Activated naive CD4-positive, alpha-beta T cell (primary cell): ENCODE measurements at places on chromosomes 5 and 9.

DNA sequence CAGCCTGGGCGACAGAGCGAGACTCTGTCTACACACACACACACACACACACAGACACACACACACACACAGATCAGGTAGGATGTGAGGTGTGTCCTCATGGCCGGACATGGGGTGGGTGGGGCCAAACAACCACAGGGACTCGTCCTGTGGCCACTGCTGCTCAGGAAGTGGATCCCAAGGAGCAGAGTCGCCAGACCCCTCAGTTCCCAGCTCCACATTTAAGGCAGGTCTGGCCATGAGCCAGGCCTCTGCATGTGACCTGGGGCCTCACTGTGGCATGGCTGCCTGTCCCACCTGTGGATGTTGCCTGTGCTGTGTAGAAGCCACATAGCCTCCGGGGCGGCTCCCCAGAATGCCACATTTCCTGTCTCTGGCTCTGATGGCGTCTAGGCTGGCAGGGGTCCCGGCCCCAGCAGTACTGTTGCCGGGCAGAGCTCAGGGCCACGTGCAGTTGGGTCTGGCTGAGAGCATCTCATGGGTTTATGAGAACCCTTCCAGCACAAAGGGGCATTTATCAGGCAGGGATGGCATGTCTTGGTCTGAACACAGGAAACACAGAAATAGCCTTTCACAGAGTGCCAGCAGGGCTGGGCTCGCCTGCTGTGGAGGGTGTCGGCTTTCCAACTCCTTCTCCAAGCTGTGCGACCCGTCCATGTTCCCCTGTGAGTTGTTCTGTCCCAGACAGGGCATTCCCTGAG lies 9.9 kb upstream of the NINJ1 start:
- no peak for DNase-seq

GRCh38 chr5:61790678-61791077 lies 458.6 kb downstream of the ZSWIM6 start:
- DNase-seq = no peak

- DNase-seq = no peak
Observed at GRCh38 chr9:123049589-123050222, 16.2 kb downstream of the GPR21 start.

DNA sequence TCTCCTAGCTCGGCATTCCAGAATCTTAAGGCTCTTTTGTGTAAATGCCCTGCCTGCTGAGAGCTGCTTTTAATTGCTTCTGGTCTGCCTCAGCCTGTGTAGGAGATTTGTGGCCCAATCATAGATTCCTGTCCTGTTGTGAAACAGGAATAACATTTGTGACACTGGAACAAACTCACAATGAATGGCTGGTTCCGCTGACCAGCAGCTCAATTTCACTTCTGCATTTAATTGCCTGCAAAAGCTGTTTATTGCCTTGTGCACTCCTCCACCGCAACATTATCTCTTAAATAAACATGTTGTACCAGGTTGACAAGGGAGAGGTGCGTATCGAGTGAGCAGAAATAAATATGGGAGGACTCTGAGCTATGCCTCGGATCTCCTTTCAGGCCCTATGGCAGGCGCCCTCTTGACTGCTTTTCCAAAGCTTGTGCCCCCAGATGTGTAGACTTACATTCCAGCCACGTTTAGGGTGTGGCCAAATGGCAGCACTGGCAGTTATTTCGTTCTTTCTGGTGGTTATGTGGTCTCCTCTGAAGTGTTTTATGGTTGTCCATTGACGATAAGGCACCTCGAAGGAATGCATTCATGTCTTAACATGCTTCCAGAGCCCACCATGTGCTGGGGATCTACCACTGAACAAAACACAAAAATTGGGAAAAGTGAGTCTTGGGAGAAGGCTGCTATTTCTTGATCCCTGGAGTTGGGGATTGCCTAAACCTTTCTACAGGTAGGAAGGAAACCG lies 58.1 kb downstream of the DMRT1 start:
- DNase-seq = no peak

GRCh38 chr5:167872791-167873190 lies 418.7 kb upstream of the WWC1 start:
- DNase-seq = no peak

DNA sequence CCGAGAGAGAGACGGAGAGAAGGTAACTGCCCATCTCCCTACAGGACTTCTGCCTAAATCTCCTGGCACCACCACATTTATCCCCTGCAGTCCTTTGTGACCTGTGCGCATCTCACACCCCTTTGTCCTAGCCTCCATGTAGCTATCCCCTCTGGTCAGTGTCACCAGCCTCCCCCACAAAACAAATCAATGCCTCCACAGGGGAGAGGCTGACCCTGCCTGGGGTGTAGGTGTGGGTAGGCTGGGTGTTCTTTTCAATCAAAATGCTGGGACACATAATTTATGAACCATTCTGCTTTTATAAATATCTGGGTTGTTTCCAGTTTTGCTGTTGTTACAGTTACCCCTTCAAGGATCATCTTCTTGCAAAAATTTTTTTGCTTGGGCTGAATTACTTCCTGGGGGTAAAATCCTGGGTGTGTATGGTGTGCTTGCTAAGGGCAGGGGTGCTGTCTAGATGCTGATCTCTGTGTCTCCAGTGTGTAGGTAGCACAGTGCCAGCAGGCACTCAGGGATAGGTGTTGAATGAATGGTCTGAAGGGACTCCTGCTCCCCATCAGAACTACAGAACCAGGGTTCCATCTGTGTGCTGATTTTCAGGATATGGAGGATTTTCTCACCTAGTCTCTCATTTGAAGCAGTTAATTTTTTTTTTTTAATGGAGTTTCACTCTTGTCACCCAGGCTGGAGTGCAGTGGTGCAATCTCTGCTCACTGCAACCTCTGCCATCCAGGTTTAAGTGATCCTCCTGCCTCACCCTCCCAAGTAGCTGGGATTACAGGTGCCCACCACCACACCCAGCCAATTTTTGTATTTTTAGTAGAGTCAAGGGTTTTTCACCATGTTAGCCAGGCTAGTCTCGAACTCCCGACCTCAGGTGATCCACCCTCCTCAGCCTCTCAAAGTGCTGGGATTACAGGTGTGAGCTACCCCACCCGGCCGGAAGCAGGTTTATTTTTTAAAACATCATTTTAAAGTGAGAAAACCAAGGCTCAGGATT lies at the start of gene GARIN3:
TSS of gene GARIN3 (minus strand) at position 51 of the 1,000 bp plus-strand sequence. CDS start 96 bp downstream, outside the sequence.
- DNase-seq = no peak

- DNase-seq = no peak
Observed at GRCh38 chr9:9924376-9924775, 688.4 kb downstream of the PTPRD start.

DNA sequence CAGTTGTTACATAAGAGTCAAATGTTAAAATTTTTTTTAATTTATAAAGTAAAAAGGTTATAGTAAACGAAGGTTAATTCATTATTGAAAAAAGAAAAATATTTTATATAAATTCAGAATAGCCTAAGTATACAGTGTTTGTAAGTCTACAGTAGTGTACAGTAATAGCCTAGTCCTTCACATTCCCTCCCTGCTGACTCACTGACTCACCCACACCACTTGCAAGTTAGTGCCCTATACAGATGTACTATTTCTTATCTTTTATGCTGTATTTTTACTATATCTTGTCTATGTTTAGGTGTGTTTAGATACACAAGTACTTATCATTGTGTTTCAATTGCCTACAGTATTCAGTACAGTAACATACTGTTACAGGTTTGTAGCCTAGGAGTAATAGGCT lies 57.6 kb downstream of the MAMDC2 start:
- no peak for DNase-seq

GRCh38 chr9:36966371-36967097 lies 67.5 kb downstream of the PAX5 start:
- DNase-seq = no peak

DNA sequence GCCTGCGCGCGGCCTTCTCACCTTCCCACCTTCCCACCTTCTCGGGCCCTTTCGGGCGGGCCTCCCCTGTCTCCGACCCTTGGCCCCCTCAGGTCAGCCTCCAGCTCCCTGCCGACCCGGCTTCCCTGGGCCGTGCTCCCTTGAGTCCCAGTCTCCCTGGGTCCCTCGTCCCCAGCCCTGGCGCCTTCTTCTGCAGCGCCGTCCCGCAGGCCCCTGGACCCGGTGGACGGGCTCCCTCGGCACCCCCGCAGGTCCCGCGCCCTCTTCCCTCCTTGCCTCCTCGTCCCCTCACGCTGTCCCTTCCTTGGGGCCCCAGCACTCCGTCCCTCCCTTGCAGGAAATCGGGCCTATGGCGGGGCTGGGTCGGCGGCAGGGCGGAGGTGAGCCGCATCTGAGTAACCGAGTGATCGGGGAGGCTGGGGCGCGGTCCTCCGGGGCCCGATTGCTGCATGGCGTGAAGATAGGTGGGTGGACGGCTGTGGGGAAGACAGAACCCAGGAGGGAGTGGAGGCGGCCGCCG lies 7.6 kb downstream of the ARPC5L start:
- peak; percentile 41 for DNase-seq

GRCh38 chr9:136392538-136393449 lies 7.2 kb downstream of the SNAPC4 start:
- DNase-seq = no peak

DNA sequence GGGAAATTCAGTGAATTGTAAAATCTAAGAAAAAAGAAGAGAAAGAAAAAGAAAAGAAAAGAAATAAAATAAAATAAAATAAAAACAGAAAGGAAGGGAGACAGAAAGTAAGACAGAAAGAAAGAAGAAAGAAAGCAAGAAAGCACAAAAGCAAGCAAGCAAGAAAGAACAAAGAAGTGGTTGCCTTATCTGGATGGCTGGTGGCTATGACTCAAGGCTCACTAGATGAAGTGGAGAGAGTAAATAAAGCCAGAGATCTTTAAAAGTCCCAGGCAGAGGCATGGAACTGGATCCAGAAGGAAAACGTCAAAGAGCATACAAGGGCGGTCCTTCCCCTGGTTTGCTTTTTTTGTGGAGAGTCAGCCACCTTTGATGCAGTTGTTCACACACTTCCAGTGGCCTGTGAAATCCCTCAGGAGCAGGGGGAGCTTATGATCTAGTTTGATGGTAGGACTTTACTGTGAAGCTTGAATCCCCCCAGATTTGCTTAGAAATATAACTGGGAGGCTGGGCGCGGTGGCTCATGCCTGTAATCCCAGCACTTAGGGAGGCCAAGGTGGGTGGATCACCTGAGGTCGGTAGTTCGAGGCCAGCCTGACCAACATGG lies 176.7 kb upstream of the HMHB1 start:
- no peak for DNase-seq

DNA sequence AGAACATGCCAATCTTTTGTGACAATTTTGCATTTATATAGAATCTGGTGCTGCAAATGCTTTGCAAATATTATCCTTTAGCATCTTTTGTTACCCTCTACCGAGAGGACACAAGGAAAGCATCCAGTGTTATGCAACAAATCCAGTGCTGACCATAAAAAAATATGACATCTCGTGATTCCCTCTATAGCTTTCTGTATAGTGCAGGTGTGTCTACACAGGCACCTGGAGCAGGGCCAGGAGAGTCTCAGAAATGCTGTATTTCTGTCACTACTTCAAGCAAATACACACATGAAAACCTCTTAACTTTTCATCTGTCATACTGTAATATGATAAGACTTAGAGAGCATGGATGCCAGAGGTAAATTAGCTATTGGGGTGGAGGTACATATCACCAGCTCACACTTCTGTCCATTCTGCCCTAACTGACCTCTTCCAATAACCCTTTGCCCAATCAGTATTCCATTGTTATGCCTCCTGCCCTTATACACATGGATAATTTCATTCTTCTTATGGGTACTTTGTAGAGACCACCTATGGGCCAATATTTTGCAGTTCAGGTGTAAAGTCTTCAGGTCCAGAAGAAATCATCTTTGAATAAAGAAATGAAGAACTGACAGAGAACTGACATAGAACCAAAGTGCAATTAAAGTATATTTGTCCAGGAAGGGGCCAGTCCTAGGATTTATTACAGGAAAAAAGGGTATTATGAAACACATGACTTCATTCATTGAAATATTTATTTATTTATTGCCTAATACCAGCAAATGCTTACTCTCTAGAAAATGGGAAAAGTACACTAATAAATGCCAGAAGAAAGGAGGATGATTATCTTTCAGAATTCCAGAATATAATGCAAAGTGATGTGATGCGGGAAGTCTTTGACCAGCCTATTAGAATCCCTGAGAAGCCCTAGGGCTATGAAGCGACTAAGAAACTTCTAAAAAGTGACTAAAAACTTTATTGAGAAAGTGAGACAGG lies 106.5 kb downstream of the EPB41L4A start:
- DNase-seq = no peak

DNA sequence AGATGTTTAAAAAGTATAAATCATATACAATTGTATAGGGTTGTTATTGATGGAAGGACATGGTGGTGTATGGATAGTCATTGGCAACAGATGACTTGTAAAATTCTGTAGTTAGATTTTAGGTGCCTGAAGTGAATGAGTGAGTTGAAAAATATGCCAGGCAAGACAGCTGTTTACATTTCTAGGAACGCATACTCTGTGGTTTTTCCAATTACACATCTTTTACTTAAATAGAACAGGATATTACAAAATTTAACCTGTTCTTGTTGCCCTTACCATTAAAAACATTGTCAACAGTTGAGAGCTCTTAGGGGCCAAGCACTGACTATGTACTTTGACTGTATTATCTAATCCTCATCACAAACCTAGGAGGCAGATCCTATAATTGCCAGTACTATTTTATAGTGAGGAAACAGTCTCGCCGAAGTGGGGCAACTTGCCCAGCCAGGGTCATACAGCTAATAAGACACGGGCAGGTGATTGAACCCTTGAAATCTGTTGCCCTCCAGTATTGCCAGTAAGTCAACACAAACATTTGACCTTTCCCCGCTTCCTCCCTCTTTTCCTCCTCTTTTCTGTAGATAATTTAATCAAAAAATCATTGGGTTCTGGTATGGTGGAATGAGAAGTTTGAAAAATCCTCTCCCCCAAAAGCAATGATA lies 88.6 kb downstream of the MACROH2A1 start:
- no peak for DNase-seq

DNA sequence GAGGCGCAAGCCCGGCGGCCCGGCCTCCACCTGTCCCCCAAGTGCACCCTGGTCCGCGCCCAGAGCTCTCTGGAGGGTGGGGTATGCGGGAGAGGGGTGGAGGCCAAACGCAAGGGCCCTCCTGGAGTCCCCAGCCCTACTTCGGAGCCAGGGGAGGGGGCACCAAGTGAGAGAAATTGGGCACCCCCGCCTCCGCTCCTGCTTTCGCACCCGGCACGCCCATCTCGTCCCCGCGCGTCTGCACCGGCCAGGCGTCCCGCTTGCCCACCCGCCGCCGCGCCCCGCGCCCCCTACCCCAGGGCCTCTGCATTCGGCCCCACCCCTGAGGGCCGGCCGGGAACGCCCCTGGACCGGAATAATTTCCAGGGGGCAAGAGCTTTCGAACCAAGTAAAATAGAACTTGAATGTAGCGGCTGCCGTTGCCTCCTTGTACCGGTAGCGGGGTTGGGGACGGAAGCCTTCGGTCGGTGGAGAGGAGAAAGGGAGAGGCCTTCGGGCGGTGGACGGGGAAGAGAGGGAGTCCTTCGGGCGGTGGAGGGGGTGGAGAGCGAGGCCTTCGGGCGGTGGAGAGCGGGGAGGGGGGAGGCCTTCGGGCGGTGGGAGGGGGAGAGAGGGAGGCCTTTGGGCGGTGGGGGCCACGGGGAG lies 694 bp upstream of the PHPT1 start:
- no peak for DNase-seq
